ENCODE measurements at places on chromosomes 1 and 21.
A peak's percentile ranks its signal among the peaks of the same experiment; 100 is the strongest.

- DNase-seq, result peak; percentile 74
These were observed 66.3 kb downstream of the VWA5B1 start for GRCh38 chr1:20356850-20357459.

- DNase-seq, result no peak
These were observed 2.5 kb upstream of the TMEM200B start for GRCh38 chr1:29126198-29126597.

DNA sequence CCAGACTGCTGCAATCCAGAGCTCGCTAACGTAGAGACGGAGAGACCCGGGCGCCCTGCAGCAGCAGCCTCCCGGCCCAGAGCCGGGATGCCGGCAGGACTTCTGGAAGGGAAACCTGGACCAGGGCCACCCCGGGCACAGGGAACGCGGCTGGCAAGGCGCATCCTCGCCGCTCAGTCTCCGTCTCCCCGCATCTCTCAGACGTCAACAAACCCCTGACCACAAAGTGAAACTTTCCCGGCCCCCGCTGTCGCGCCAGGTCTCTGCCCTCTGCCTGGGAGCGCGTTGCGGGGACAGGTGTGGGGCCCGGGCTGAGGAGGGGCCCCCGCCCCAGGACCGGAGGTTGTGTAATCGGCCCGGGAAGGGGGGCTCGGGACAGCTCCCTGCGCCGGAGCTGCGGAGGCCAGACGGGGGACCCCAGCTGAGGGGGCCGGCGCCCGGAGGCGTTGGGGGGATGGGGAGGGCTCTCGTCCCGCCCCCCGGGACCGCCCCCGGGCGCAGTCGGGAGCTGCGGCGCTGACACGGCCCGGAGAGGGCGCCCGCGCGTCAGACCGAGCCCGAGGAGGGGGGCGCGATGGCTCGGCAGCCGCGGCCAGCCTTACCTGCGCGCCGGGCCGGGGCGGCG, 116.6 kb upstream of the HIVEP3 start:
- DNase-seq, result peak; percentile 32

GRCh38 chr1:45008516-45008915, 2.6 kb downstream of the HECTD3 start:
- DNase-seq, result no peak

- DNase-seq, result peak; percentile 39
These were observed 458.1 kb downstream of the DISC1 start for GRCh38 chr1:232084584-232085223.

- no peak for DNase-seq
These were observed 35.8 kb downstream of the NDUFS5 start for GRCh38 chr1:39061951-39062350.

- no peak for DNase-seq
These were observed 25.6 kb upstream of the POGK start for GRCh38 chr1:166813508-166814223.

GRCh38 chr1:228321895-228322294, 84.7 kb downstream of the TRIM11 start:
- no peak for DNase-seq

- DNase-seq, result peak; percentile 43
These were observed 996 bp upstream of the C1orf159 start for GRCh38 chr1:1116701-1117468.

DNA sequence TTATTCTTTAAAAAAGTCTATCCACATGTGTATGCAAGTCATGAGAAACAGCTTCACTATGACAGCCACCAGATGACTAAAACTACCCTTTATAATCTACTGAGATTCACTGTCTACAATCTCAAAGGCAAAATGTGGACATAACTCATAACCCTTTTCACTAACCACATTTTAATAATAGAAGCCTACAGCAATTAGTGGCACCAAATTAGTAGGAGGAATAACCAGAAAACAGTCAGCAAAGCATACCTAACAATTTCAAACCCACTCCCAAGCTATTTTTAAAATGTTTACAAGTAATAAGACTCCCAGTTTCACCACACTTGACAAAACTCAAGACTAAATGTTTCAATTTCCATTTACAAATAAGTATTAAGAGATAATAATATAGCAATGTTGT, 442.9 kb downstream of the PTPRC start:
- DNase-seq, result no peak

DNA sequence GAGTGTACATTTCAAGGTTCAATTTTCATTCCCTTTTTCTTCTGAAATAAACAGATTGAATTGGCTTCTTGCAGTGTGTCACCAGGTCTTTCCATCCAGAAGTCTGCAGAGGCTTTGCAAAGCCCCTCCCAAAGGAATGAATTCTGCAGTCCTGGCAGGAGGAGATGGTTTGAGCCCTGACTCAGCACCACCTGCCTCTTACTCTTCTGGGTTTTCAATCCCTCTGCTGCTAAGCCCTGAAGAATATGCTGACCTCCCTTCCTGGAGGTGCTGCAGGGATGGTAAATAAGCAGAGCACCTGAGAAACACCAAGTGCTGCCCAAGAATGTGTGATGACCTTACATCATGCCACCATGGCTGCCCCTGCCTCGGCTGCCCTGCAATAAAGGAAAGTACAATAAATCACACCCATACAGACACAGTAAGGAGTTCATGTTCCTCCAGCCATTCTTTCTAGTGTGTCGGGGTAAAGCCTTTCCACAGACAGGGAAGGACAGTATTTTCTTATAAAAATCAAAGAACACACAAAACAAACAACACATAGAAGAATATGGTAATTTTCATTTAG, 209.2 kb downstream of the ZNF326 start:
- DNase-seq, result no peak

DNA sequence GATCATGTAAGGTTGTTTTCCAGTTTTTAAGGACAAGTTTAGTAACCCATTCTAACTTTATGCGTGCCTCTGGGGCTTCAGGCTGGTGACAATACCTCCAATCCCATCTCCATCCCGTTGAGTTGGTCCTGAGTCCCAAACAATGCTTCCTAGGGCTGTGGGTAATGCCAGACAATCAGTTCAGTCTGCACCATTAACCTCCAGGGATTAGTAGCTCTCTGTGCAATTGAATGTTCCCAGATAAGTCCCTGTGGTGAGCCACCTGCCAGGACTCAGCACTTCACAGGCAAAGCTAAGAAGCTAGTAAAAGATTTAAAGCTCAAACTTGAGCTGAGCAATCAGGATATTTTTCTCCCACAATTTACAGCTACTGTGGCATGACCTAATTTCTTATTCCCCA, 462.2 kb upstream of the PTBP2 start:
- DNase-seq, result no peak

GRCh38 chr21:45050345-45050796, 24.0 kb upstream of the ADARB1 start:
- no peak for DNase-seq

GRCh38 chr1:22296701-22297591, 154.0 kb upstream of the WNT4 start:
- peak; percentile 21 for DNase-seq

DNA sequence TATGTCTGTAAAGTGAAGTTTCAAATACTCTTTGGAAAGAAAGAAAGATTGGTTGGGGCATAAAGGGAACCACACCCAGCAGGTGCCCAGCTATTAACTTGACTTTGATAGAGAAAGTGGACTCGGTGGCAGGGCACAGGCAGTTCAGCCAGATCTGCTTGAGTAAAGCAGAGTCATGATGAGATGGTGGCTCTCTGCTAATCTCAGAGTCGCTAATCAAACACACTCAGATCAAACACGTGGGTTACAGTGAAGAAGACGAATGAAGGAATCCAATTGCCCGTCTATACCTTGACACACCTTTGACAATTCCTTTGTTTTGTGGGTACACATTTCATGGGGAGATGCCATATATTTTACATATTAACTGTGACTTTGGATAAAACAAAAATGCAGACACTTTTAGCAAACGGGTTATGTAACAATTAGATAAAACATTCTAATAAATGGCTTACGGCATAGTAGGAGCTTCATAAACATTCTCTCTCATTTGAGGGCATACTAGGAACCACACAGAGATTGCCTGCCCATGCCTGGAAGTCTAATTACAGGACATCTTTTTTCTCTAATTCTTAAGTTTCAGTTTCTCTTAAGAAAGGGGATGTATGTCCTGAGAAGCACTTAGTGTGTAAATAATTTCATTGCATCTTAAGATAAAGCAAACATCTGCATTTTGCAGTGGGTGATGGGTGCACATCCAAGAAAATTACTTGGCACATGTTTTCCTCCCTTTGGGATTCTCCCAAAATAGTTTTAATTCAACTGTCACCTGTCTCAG, 7.2 kb downstream of the CBR1 start:
- no peak for DNase-seq

DNA sequence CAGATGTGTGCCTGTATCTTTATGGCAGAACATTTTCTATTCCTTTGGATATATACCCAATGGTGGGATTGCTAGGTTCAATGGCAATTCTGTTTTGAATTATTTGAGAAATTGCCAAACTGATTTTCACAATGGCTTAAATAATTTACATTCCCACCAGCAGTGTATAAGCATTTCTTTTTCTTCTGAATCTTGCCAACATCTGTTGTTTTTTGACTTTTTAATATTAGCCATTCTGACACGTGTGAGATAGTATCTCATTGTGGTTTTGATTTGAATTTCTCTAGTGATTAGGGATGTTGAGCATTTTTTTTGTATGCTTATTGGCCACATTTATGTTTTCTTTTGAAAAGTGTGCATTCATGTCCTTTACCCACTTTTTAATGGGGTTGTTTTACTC, 864.3 kb upstream of the ADAMTS5 start:
- no peak for DNase-seq

- no peak for DNase-seq
These were observed 3.9 kb upstream of the FAM78B start for GRCh38 chr1:166170726-166171125.

- peak; percentile 88 for DNase-seq
These were observed 57.9 kb downstream of the CENPF start for GRCh38 chr1:214660900-214661299.

DNA sequence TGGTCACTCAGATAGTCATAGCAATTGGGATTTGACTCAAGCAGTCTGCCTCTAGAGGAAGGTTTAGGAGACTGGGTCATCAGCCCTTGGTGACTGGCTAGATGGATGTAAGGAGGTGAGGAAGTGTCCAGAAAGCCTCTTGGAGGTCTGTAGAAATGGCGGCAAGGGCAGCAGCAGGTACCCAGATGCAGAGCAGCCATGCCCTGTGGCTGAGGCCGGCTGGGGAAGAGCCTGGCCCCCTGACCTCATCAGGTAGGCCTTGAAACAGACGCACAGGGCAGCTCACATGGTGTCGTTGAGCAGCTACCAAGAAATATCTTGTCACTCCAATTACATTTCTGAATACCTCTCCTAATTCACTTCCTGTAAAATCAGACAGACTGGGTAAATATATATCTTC, 98.2 kb downstream of the DMRTB1 start:
- no peak for DNase-seq

GRCh38 chr1:232868793-232869491, 63.7 kb downstream of the MAP10 start:
- DNase-seq, result peak; percentile 49

GRCh38 chr21:33265664-33266049, 510 bp upstream of the IL10RB start:
- peak; percentile 92 for DNase-seq

DNA sequence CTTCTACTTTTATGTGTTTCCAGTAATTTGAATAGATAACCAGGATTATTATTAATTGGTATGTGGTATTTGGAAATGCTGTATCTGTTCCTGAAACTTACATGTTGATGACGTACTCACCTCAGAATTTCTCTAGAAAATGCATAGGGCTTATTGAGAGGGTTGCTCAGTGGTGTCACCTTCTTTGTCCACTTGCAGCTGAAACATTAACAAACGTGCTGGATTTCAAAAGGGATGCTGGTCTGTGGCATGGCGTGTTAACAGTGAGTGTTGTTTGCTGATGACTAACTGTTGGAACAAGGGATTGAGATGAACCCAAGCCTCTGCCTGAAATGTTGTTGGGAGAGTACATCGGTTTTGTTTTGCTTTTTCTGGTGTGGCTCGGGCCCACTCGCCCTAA, 67.9 kb downstream of the S100B start:
- DNase-seq, result peak; percentile 65

- no peak for DNase-seq
These were observed 192.4 kb downstream of the LRRIQ3 start for GRCh38 chr1:74005533-74005932.

GRCh38 chr21:37986751-37987399, 70.6 kb upstream of the KCNJ6 start:
- no peak for DNase-seq

- DNase-seq, result no peak
These were observed 75.8 kb downstream of the NID1 start for GRCh38 chr1:235989105-235989504.

GRCh38 chr1:155867766-155868165, 8.4 kb downstream of the SYT11 start:
- DNase-seq, result no peak

DNA sequence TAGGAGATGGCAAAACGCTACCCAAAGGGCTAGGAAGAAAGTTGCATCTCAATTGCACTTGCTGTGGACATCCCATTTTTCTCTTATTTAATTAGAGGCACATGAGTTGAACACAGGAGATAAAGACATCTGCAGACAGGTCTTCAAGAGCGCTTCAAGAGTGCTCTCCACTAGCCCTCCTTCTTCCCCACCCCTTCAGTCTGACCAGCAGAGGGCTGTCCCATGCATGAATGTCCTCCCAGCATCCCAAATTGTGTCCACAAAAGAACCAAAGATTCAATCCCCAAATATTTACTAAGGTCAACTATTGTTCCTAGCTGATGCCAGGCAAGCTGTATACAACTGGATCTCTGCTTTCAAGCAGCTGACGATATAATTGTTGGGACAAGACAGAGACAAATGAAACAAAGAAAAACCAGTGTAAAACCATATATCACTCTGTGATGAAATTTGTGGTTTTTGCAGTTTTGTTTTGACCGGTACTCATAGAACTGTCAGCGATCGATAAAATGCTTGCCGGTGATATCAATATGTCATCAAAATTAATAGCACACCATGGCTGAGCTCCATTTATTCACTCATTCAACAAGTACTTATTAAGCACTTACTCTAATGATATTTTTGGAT, 174.2 kb downstream of the TNR start:
- no peak for DNase-seq

DNA sequence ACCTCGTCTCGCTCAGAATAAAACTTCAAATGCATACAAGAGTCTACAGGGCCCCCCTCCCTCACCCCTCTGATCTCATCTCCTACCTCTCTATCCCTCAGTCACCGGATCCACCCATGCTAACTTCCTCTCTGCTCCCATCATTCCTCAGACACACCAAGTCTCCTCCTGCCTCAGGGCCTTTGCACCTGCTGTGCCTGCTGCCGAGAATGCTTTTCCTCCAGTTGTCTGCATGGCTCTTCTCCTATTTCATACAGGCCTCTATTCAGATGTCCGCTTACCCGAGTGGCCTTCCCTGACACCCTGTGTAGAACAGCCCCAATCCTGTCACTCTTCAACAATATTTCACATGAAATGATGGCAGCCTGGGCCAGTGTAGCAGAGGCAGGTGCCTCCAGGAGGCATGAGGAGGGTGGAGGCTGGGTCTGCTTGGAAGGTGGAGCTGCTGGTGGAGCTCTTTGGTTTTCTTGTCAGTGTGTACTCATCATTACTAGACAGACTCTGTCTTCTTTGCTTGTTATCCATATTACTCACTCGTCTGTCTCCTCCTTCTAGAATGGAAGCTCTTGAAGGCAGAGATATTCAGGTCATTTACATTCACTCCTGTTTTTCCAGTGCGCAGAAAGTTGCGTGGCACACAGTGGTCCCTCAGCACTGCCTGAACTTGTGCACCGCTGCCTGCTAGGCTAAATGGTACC, 4.2 kb downstream of the SH2D2A start:
- no peak for DNase-seq
